Amygdala (tissue), 56 donors: ENCODE measurements at places on chromosomes 3 and 15.

GRCh38 chr15:30939161-30939560 is 35.4 kb downstream of the FAN1 start:
- no peak for DNase-seq

DNA sequence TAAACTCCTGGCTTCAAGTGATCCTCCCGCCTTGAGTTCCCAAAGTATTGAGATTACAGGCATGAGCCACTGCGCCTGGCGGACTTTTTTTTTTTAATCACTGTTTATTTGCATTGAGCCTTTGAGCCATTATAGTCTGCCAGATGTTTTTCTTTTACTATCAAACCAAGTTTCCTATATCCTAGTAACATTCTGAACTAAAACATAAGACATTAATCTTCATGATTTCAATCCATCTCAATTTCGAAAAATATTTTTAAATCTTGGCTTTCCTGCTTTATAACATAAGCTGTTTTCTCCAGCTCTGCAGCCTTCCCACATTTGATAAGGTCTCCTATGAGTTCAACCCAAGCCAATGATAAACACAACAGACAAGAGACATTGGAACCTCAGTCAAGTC is 75.4 kb downstream of the UMPS start:
- DNase-seq = no peak

- no peak for DNase-seq
Observed at GRCh38 chr3:141828890-141829289, 47.6 kb upstream of the ATP1B3 start.

- DNase-seq = no peak
Observed at GRCh38 chr3:131735116-131735515, 232.3 kb upstream of the MRPL3 start.

DNA sequence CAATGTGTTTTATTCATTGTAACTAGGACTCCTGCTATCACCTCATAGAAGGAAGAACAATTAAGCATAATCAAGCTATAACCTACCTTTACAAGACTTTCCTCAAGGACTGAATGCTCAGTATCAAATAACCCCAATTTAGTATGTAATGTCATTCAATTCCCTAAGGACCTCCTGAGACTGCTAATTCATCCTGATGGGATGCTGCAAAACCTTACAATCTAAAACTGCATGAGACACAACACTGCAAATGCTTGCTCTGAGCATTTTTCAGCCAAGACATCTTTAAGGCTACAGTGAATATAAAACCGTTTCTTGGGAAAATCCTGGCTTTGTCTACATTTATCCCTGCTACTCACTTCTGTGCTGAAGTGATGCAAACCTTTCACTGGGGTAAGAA is 69.9 kb downstream of the RYK start:
- DNase-seq = no peak

DNA sequence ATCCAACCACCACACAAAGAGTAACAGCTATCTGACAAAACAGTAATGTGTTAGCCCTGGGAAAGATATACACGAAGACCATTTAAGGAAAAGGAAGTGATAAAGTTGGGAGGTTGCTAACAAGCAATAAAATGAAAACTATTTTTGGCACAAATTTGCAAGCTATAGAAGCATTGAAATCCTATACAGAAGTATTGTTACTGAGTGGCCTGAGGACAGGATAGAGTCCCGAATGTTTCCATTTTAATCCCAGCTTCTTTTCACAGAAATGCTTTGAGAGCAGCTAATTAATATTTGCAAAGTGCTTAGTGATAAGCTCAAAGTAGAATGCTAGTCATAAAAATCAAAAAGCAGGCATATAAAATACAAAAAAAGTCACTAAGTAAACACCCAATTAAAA is 51.5 kb downstream of the RAD18 start:
- no peak for DNase-seq

DNA sequence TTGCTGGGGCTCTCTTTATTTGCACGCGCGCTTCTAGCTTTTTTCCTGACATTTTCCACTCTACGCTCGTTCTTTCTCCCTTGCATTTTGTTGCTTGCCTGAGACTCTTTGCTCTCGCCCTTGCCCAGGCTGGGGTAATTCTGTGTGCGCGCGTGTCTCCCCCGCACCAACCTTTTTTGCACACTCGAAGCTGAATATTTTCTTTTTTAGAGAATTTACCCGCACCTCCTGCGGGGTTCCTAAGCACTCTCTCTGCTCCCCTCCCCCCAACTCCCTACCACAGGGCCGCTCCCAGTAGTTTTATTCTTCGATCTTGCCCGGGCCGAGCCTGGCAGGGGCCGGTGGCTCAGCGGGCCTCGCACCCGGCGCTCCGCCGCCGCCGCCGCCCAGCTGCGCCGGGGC is 732 bp downstream of the FAM43A start:
- DNase-seq = no peak

GRCh38 chr3:148227534-148227933 is 470.2 kb upstream of the AGTR1 start:
- no peak for DNase-seq

- DNase-seq = no peak
Observed at GRCh38 chr15:64816452-64816851, 9.0 kb downstream of the PIF1 start.

GRCh38 chr3:120355486-120355885 is 6.3 kb upstream of the LRRC58 start:
- no peak for DNase-seq

DNA sequence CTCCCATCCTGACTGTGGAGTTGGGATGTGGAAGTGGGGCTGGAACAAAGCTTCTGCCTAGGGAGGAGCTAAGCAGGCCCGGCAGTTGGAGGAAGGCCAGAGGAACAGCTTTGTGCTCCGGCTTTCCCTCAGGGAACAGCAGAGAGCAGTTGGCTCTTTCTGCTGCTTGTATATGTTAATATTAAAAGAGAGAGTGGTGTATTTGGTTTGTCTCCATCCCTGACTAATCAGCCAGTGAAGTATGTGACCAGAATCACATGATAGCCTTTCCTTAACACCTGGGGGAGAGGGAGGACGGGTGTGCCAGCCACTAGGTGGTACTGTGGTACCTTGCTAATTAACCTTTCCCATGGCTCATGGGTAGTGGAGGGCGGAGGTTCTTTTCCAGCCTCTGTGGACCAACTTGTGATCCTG is 10.0 kb downstream of the EIF2B5 start:
- DNase-seq = no peak

GRCh38 chr3:56836276-56837163 is 34.8 kb upstream of the ARHGEF3 start:
- DNase-seq = no peak

GRCh38 chr3:63159764-63160163 is 118.3 kb upstream of the SYNPR start:
- DNase-seq = no peak

- DNase-seq = no peak
Observed at GRCh38 chr3:16132190-16132589, 42.3 kb upstream of the GALNT15 start.

- DNase-seq = no peak
Observed at GRCh38 chr3:126377211-126377610, 17.5 kb upstream of the CFAP100 start.

DNA sequence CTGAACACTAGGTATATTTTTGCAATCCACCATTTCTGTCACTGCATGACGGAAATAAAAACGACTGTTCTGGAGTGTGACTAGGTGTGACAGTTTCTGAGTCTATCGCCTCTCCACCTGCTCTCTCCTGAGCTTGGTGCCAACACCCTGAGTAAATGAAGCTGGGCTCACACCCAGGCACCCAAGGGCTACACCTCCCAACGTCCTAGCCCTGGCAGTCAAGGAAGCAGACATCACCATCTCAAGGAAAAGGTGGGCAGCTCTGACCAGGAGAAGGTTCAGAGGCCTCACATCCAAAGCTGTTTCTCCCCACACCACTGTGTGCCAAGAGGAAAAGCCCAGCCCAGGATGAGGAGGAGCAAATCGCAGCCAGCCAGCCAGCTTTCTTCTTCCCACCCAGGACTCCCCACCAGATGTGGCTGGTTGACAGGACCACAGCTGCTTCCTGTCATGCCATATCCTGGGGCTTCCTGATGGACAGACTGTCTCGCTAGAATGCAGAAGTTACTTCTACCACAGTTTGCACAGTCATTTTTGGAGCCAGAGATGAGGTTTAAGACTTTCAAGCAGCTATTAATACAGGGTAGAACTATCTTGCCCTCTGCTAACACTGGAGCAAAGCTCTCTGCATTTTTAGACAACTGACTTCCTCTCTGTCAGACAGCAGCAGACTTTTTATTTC is 3.3 kb downstream of the SCAMP2 start:
- no peak for DNase-seq

DNA sequence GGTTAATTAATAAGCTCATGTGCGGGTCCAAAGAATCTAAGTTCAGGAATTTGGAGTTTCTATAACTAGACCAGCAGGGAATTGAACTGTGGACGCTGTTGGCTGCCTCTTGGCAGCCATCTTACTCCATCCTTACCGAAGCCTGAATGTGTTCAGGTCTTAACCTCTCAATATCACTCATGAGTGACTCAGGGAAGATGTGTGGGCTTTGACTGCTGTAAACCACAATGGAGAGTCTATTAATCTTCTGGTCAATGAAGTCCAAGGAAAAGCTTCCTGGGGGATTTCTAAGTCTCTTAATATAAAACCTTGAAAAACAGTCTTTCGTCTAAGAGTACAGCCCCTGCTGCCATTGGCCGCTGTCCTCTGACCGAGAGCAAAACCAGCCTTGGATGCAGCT is 46.7 kb upstream of the OXTR start:
- DNase-seq = no peak

DNA sequence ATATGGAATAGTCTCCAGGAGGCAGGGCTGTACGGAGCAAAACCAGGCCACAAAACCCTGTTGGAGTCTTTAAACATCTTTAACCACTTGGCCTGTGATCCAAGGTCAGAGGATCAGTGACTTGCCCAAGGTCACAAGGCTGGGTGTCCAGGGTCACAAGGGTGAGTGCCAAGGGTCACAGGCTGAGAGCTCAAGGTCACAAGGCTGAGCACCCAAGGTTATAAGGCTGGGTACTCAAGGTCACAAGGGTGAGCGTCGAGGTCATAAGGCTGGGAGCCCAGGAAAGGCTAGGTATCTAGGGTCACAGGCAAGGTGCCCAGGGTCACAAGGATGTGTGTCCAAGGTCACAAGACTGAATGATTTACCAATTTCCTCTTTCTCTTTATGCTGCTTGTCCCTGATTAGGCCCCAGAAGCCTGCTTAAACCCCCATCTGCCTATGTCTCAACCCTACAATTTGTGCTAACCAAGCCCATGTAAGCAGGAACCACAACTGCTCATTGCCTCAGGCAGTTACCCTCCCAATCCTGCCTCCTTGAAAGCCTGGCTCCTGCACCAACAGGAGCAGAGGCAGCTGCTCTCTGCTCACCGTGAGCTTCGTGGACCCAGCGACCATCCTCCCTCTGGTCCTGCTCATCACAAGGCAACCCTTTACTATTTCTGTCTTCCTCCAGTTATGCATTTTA is 51.5 kb downstream of the MGLL start:
- DNase-seq = no peak

GRCh38 chr15:58443308-58443707 is 11.5 kb downstream of the LIPC start:
- no peak for DNase-seq

GRCh38 chr3:193883551-193883950 is 252.4 kb upstream of the HES1 start:
- no peak for DNase-seq

DNA sequence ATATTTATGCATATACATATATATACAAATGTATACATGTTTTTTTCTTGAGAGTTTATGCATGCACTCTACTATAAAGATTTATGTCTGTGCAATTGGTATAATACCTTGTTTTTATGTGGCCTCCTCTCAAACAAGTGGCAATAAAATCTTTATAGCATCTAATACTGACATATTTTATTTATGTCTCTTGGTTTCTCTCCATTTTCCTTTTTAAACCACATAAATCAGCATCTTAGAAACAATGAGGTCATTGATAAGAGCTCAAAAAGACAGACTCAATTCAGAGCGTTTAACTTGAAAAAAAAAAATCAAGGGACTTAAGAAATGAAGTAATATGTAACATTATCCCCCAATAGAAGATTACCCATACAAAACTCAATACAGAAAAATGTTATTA is 1442.2 kb upstream of the ALCAM start:
- no peak for DNase-seq
